ENCODE measurements at places on chromosomes 3 and 15.

DNA sequence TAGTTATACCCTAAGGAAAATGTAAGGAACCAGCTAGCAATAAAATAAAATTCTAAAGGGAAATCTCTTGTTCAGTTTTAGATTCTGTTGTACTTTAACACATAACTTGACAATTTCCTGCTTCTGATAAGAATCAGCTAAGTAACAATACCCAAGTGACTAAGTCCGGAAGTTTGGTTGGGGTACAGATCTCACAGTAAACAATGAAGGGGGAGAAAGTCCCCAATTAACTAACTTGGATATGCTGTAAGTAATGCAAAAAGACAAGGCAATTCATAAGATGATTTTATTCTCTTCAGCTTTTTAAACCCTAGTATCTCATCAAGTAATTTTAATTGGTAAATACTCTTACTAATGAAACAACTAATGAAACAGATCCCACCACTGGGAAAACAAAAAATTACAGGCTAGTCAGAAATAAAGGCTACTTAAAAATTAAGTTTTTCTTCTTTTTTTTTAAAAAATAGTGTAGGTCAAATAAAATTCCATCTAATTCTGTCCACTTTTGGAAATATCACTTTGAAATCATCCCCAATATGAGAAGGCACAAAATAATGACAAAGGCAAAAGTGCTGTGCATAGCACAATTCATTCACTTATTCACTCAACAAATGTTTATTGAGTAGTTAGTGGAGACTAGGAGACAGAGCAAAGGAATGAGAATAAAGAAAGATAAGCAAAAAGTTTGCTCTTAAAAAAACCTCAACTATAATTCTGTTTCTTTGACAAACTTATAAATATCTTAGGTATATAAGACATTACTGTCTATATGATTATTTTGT is 37.8 kb upstream of the IL20RB start:
- DNase-seq: no peak

GRCh38 chr3:53511246-53511645 is 16.8 kb downstream of the CACNA1D start:
- DNase-seq: no peak

GRCh38 chr3:59820352-59820934 is 770.6 kb upstream of the CFAP20DC start:
- no peak for DNase-seq

- no peak for DNase-seq
Measured at GRCh38 chr3:104133630-104134029, 1233.1 kb upstream of the ALCAM start.

- no peak for DNase-seq
Measured at GRCh38 chr15:75065851-75066509, 42.6 kb downstream of the PPCDC start.

DNA sequence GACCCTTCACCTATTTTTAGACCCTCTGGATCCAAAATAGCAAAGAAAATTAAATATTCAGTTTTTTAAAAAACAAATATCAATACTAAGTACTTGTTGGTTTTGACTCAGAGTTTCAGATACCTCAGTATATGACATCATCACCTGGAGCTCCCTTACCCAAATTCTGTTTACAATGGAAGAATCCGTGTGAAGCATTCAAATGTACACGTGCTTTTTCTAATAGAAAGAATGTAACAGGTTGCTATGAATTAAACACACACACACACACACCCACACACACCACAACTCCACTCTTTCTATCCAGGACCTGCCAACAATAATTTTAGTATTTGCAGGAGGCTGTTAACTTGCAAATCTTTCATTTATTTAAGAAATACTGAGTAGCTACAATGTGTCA is 221.8 kb downstream of the THRB start:
- DNase-seq: no peak

DNA sequence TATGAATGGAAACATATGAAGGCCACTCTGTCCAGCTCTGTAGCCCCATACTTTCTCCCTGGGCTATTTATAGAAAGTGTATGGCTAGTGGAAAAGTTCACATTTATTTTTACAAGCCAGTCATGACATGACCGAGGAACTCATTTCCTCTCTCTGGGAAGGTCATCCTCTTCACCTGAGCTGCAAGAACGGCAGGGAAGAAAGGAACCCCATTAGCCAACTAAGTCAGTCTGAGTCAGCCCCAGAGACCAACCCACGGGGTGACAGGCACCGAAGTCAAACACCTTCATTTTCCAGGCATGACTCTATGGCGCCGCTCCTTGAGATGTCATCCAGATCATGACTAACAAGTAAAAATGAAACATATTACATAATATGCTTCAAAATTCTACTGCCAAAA is 4.8 kb downstream of the PAQR9 start:
- DNase-seq: no peak

DNA sequence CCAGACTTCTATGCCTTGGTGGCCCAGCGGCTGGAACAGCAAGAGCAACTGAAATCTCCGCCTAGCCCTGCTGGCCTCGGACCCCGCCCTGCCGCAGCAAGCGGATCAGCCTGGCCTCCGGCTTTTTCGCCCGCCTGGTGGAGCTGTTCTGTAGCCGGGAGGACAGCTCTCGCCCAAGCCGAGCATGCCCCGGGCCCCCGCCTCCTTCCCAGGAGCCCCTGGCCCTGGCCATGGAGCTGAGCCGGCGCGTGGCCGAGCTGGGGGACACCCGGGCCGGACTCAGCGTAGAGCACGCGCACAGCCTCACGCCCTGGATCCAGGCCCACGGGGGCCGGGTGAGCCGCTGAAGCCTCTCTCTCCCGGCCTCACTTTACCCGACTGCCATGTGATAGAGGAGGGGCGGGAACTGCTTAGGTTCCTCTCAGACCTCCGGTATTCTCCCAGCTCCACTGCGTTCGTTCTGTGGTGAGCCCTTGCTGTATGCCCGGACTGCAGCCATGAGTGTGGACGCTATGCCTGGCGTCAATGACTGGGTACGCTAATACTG is 24.1 kb upstream of the MRPL3 start:
- no peak for DNase-seq

DNA sequence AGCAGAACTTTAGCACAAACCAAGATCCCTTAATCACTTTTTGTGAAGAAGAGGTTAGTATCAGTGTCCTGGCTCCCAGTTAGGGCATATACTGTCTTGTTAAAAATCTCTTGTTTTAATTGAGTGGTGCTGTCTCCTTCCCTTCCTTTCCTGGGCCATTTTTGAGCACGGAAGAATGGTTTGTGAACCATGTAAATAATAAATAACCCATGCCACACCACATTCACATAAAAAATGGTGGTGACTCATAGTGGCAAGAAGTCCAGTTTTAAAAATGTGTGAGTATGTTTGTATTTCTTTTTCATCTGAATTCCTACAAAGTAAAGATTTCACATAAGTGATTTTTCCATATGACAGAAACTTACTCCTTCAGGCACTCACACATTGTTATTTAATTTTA is 59.1 kb upstream of the SPRED1 start:
- no peak for DNase-seq
